CD4-positive, alpha-beta T cell treated with Interleukin-17A for 1 hour (primary cell): ENCODE measurements at places on chromosomes 13 and 19.

DNA sequence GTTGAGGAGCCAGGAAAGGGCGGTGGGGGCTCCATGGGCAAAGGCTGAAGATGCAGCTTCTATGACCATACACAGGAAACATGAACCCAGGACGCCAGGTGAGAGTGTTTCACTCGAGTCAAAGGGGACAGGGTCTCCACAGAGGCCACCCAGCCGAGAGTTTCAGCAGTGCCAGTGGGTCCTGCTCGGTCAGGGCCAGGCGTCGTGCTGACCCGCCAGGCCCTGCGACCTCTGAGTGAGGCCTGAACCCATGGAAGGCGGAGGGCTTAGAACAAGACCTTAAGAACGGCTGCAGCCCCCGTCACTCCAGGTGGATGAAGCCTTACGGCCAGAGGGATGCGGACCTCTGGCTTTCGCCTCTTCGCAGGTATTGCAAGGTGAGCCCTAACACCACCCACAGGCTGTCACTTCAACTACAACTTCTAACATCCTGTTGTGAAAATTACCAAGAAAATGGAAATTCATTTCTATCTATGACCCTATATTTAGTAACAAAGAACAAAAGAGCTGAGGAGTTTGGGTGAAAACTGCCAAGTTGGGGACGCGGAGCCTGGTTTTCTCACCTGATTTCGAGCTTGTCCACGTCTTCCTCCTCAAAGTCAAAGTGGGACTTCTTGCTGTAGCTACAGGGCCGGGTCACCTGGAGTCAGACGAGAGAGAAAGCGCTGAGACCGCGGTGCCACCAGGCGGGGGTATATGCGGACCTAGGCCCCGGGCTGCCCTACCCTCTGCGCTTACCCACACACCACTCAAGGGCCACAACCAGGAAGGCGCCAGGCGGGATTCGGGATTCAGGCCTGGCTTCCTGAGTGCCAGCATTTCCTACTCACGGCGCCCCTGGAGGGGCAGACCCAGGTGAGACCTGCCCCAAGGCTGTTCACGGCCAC is 50.1 kb upstream of the C13orf46 start:
- no peak for DNase-seq

DNA sequence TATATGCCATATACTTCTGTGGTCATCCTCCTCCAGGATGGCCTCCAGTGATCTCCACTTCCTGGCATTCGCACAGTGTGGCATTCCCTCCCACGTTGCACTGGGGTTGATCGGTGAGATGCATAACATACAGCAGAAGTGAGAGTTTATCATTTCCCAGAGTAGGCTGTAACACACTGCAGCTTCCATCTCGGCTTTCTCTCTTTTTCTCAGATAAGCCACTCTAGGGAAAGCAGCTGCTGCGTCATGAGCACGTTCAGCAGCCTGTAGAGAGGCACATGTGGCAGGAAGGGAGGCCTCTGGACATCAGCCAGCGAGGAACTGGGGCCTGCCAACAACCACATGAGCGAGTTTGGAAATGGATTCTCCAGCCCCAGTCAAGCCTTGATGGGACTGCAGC is 807.1 kb downstream of the DIAPH3 start:
- no peak for DNase-seq

GRCh38 chr13:20609145-20609544 is 42.2 kb downstream of the IFT88 start:
- DNase-seq = no peak

DNA sequence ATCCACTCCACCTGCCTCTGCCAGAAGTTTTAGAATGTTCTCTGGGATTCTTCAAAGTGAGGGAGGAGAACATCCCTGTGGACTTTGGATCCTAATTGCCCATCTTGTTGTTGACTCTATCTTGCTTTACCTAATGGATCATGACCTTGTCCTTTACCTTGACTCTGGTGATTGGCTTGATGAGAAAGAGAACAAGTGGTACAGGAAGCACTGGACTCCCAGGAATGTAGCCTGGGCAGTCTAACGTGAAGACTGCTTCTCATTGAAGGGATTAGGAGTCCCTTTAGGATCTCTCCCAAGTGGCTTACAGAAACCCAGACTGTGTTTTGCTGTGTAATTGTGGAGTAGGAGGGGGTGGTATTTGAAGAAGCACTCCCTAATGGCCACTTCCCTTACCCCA is 63.9 kb downstream of the SLC10A2 start:
- no peak for DNase-seq

DNA sequence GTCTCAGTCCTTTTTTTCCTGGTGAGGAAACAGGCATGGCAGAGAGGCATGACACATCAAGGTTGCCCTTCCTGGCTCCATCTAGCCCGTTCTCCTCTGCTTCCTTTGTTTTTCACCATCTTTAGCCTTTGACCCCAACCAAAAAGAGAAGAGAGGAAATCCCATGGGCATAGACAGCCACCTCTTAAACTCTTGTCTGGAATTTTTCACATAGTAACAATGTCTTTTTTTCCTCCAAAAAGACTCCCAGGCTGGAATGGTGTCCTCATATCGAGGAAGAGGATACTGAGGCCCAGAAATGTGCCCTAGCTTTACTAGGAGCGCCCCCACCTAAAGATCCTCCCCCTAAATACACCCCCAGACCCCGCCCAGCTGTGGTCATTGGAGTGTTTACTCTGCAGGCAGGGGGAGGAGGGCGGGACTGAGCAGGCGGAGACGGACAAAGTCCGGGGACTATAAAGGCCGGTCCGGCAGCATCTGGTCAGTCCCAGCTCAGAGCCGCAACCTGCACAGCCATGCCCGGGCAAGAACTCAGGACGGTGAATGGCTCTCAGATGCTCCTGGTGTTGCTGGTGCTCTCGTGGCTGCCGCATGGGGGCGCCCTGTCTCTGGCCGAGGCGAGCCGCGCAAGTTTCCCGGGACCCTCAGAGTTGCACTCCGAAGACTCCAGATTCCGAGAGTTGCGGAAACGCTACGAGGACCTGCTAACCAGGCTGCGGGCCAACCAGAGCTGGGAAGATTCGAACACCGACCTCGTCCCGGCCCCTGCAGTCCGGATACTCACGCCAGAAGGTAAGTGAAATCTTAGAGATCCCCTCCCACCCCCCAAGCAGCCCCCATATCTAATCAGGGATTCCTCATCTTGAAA is at the start of gene GDF15:
Gene GDF15 (plus strand): TSS at position 484 of the 868 bp plus-strand sequence. CDS start 32 bp downstream, at position 516.
- DNase-seq = no peak

DNA sequence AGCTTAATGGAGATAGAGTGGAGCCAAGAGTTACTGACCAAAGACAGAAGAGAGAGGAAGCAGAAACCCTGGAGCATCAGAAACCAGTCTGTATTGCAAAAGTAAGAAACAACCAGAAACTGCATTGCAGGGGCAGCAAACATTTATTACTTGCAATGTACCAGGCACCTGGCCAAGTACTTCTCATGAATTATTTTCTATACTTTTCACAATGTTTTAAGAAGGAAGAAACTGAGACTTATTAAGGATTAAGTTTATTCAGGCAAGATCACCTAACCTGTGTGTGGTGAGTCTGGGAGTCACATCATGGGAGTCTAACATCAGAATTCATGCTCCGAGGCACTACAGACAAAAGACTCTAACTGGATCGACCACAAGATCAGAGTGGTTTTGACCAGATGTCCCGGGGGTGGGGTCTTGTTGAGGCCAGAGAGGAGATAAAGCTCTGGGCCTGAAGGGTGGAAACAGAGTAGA is 47.4 kb downstream of the TNFRSF19 start:
- no peak for DNase-seq

DNA sequence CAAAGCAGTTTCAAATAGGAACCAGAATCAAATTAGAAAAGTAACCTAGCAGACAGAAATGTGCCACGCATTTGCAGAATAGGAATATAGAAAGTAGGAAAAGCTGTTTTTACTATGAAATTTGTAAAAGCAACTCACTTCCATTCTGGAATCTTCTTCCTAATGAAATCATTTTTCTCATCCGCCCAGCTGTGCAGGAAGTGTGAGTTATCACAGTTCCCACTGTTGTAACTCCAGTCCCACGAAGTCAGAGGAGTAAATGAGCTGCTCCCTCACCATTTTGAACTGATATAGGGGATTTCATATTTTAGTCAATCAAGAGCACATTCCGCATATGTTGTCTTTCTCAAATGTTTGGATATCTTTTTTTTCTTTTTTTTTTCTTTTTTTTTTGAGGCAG is 230.8 kb downstream of the TBC1D4 start:
- no peak for DNase-seq

GRCh38 chr19:51140441-51140840 is 1.7 kb upstream of the SIGLEC7 start:
- DNase-seq = no peak

DNA sequence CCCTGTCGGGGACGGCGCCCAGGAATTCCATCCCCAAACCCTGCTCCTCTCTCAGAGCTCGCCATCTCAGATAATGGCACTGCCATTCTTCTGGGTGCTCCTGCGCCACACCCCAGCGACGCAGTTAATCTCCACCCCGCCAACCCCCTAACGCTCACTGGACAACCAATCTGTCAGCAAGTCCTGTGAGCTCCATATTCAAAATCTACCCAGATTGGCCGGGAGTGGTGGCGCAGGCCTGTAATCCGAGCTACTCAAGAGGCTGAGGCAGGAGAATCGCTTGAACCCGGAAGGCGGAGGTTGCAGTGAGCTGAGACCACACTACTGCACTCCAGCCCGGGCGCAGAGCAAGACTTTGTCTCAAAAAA is 18.6 kb downstream of the FCGBP start:
- no peak for DNase-seq
